Activated CD4-positive, alpha-beta T cell treated with anti-CD3 and anti-CD28 coated beads, Interleukin-2, amount 10 ng/mL, durations not matched to agents 7 days and 5 days (primary cell): ENCODE measurements at places on chromosomes 2 and 18.

- DNase-seq = no peak
- H3K4me1 ChIP-seq = no peaks in the 10 kb centered on the region
- H3K4me3 ChIP-seq = no peak overlapping the region
These were observed 50.4 kb downstream of the CTAGE1 start for GRCh38 chr18:22367303-22367702.

DNA sequence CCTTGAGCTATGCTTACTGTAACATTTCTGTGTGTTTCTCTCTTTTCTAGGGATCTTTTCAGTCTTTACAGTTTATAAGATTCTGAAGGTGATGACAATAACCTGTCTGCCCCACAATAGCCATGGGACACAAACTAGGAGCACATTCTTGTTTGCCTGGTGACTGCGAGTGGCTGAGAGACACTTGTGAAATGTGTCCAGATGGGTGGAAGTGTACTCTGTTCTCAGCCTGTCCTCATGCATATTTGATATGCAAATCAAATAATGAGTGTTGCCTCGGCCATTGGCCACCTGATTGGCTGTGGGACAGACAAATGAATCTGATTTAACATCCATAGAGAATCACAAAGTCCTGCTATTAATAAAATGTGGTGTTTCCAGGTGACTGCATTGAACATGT lies 246.2 kb downstream of the HNMT start:
- H3K27me3 ChIP-seq = no peaks in the 10 kb centered on the region
- no peak for DNase-seq
- no peak overlapping the region for H3K27ac ChIP-seq
- no peaks in the 10 kb centered on the region for H3K4me1 ChIP-seq
- no peak overlapping the region for H3K4me3 ChIP-seq
- no peaks in the 10 kb centered on the region for H3K36me3 ChIP-seq

GRCh38 chr2:120921457-120921856 lies 185.8 kb downstream of the GLI2 start:
- no peak for DNase-seq
- no peaks in the 10 kb centered on the region for H3K36me3 ChIP-seq
- no peak overlapping the region for H3K27ac ChIP-seq
- no peaks in the 10 kb centered on the region for H3K4me1 ChIP-seq

DNA sequence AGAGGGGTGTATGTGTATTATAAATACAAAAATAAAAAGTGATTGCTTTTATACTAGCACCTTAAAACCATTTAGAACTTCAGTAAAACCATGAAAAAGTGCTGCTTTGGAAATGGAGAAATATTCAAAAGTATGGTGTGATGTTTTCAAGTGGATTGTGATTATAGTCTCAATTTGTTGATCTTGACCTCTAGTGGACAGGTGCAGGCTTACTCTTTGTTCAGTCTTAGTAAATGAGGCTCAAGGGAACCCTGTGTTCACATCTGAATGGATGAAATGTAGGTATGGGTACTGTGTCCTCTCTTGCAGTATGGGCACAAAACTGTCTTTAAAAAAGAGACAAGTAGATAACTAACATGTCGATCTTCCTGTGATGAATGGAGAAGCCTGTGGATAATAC lies 145.8 kb downstream of the MCFD2 start:
- H3K36me3 ChIP-seq = no peaks in the 10 kb centered on the region
- H3K27ac ChIP-seq = no peak overlapping the region
- H3K4me3 ChIP-seq = no peak overlapping the region
- H3K4me1 ChIP-seq = no peaks in the 10 kb centered on the region
- no peak for DNase-seq

GRCh38 chr2:170887896-170888295 lies 41.2 kb upstream of the GORASP2 start:
- no peak for DNase-seq
- H3K27me3 ChIP-seq = peaks cover 25% of the 10 kb centered on the region
- H3K4me3 ChIP-seq = no peak overlapping the region
- no peaks in the 10 kb centered on the region for H3K36me3 ChIP-seq
- H3K4me1 ChIP-seq = no peaks in the 10 kb centered on the region

DNA sequence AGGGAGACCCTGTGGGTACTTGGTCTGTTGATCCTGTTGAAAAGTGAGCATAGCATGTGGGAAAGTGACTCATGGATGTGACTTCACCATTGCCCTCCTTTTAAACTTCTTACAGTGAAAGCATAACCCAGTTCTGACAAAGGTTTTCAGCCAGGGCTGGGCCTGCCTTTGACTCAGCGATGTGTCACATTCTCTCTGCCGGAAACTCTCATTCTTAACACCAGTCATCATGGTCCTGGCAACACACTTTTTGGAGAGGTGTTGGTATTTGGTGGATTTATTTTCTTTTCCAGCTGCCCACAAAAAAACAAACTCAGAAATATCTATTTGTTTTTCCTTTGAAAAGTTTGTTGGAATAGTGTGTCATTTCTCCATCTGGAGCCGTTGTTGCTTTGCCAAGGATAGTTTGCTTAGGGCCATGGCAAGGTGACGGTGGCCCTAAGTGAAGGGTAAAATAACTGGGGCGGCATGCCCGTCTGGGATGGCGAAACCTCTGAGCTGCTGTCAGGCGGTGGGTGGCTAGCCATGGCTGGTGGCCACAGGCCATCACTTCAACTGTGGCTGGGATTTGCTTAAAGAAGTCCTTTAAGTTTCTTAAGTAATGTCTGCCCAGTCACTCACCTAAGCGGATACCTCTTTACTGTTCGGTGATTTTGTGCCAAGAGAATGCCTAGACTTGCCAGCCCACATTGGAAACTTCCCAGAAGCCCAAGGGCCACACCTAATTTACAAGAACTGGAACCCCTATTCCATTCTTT lies 123.3 kb downstream of the LTBP1 start:
- H3K4me3 ChIP-seq = no peak overlapping the region
- H3K4me1 ChIP-seq = no peaks in the 10 kb centered on the region
- H3K36me3 ChIP-seq = no peaks in the 10 kb centered on the region
- H3K27ac ChIP-seq = no peak overlapping the region
- peaks cover 1% of the 10 kb centered on the region for H3K27me3 ChIP-seq

GRCh38 chr2:158046121-158046880 lies 55.4 kb upstream of the UPP2 start:
- peaks cover 11% of the 10 kb centered on the region for H3K27me3 ChIP-seq
- DNase-seq = no peak
- peaks cover 12% of the 10 kb centered on the region for H3K4me1 ChIP-seq
- H3K27ac ChIP-seq = no peak overlapping the region
- no peak overlapping the region for H3K4me3 ChIP-seq
- no peaks in the 10 kb centered on the region for H3K36me3 ChIP-seq

- no peak overlapping the region for H3K4me3 ChIP-seq
- no peaks in the 10 kb centered on the region for H3K27me3 ChIP-seq
- no peak for DNase-seq
- H3K27ac ChIP-seq = no peak overlapping the region
These were observed 154.9 kb downstream of the CAPN13 start for GRCh38 chr2:30652271-30652915.

- H3K4me1 ChIP-seq = peaks cover 2% of the 10 kb centered on the region
- H3K27ac ChIP-seq = no peak overlapping the region
These were observed 47.3 kb upstream of the NDUFV2 start for GRCh38 chr18:9055185-9055584.

- peaks cover 70% of the 10 kb centered on the region for H3K36me3 ChIP-seq
- no peaks in the 10 kb centered on the region for H3K27me3 ChIP-seq
- H3K4me3 ChIP-seq = no peak overlapping the region
- peaks cover 5% of the 10 kb centered on the region for H3K4me1 ChIP-seq
These were observed 88.3 kb upstream of the ITGB6 start for GRCh38 chr2:160288324-160288723.

DNA sequence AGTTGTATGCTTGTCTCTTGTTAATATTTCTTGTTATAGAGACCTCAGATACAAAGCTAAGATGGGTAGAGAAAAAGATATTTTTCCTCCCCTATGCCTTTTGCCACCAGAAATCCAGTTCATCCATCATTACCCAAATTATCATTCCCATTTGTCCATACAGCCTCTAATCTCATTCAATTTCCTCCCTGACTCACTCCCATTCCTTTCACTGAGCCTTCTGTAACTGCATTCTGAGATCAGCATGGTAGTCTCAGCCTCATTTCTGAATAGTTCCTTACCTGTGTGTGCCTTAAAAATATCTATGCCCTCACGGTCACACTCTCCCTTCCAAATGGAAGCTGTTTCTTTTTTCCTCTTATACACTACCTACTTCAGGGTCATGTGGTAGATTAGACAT lies 15.7 kb upstream of the PIK3C3 start:
- H3K4me1 ChIP-seq = peaks cover 15% of the 10 kb centered on the region
- peaks cover 13% of the 10 kb centered on the region for H3K27me3 ChIP-seq
- no peaks in the 10 kb centered on the region for H3K36me3 ChIP-seq
- no peak overlapping the region for H3K4me3 ChIP-seq
- H3K27ac ChIP-seq = no peak overlapping the region

GRCh38 chr2:67865917-67866316 lies 196.9 kb downstream of the C1D start:
- no peak for DNase-seq
- no peak overlapping the region for H3K27ac ChIP-seq
- peaks cover 3% of the 10 kb centered on the region for H3K27me3 ChIP-seq
- no peaks in the 10 kb centered on the region for H3K4me1 ChIP-seq

GRCh38 chr2:41965173-41965908 lies 82.5 kb upstream of the PKDCC start:
- no peaks in the 10 kb centered on the region for H3K36me3 ChIP-seq
- H3K27ac ChIP-seq = no peak overlapping the region
- no peak for DNase-seq
- H3K4me1 ChIP-seq = no peaks in the 10 kb centered on the region

- H3K4me1 ChIP-seq = peaks cover 69% of the 10 kb centered on the region
- H3K27me3 ChIP-seq = no peaks in the 10 kb centered on the region
- no peak for DNase-seq
- H3K4me3 ChIP-seq = no peak overlapping the region
These were observed 81.5 kb downstream of the BCL2 start for GRCh38 chr18:63237881-63238692.

DNA sequence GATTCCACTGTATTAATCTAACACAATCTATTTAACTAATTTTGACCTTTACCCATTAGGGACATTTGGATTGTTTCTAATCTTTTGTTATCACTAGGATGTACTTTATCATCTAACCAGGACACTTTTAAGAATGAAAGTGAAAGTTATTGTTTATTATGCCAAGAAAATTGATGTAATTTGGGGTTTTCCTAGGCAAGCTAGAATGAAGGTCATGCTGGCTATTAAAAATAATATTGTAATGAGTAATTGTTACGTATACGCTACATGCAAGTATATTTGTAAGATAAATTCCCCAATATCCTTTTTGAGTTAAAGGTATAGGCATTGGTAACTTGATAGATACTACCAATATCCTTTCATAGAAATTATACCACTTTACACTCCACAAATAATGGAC lies 74.6 kb downstream of the COL5A2 start:
- no peaks in the 10 kb centered on the region for H3K4me1 ChIP-seq
- DNase-seq = no peak
- H3K27me3 ChIP-seq = no peaks in the 10 kb centered on the region
- no peak overlapping the region for H3K27ac ChIP-seq
- no peak overlapping the region for H3K4me3 ChIP-seq

GRCh38 chr2:192064459-192064858 lies 130.3 kb downstream of the TMEFF2 start:
- no peaks in the 10 kb centered on the region for H3K36me3 ChIP-seq
- H3K4me3 ChIP-seq = no peak overlapping the region
- H3K27me3 ChIP-seq = peaks cover 25% of the 10 kb centered on the region
- no peak for DNase-seq

DNA sequence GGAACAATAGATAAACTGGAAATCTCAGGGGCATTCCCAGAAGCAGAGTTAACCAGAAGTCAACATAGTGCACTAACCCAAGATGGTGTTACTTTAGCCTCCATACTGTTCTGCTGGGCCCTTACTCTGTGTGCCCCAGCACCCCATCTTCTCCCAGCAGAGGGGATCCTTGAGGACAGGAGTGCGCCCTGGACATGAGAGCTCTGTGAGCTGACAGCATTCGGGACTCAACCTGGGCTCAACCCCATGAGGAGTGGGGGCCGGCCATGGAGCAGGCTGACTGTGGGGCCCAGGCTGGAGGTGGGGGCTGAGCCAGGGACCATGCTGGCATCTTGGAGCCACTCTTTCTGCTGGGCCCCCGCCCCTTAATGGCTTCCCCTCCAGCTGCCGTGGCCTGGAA lies 156.3 kb upstream of the HS6ST1 start:
- H3K27me3 ChIP-seq = peaks cover 6% of the 10 kb centered on the region
- H3K4me3 ChIP-seq = no peak overlapping the region
- H3K36me3 ChIP-seq = peaks cover 6% of the 10 kb centered on the region
- no peak for DNase-seq

- H3K27ac ChIP-seq = no peak overlapping the region
- DNase-seq = no peak
- no peak overlapping the region for H3K4me3 ChIP-seq
- H3K4me1 ChIP-seq = peaks cover 31% of the 10 kb centered on the region
These were observed 4.5 kb downstream of the IDH1 start for GRCh38 chr2:208250388-208250787.

DNA sequence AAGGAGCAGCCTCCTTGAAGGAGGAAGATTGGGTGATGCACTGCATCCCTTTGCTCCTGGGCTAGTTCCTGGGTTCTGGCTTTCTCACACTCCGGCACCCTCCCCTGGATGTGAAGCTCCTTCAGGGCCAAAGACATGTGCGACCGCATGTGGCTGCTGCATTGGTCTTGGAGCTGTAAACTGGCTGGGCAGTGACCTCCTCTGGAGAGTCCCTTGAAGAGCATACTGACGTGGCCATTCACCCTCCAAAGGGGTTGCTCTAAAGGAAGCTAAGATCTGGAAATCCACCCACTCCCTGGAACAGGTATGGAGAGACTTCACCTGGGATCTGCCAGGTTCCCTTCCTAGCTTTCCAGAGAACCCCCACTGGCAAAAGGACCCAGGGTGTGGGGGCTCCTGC lies 62.1 kb downstream of the TMEM17 start:
- no peaks in the 10 kb centered on the region for H3K27me3 ChIP-seq
- no peak overlapping the region for H3K27ac ChIP-seq
- H3K4me1 ChIP-seq = no peaks in the 10 kb centered on the region
- DNase-seq = no peak
- H3K4me3 ChIP-seq = no peak overlapping the region
- H3K36me3 ChIP-seq = no peaks in the 10 kb centered on the region

DNA sequence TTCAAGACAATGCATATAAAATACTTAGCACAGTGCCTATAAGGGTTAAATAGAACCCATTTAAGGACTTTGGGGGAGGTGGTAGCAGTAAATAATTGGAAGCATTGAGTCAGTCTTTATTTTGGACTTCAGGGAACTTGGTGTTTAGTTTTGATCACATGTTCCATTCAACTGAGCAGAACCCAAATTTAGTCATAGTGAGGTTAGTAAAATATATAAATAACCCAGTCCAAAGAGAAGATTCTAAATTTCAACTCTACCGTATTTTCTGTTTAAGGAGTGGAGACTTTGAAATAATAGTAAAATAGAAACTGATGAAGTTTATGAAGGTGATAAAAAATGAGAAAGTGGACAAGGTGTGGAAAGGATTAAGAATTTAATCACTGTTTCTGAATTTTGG lies 19.7 kb downstream of the TWSG1 start:
- no peak for DNase-seq
- no peak overlapping the region for H3K27ac ChIP-seq
- H3K4me1 ChIP-seq = no peaks in the 10 kb centered on the region
- H3K4me3 ChIP-seq = no peak overlapping the region
